GM12891 (cell line): ENCODE measurements at places on chromosomes 5 and 9.

DNA sequence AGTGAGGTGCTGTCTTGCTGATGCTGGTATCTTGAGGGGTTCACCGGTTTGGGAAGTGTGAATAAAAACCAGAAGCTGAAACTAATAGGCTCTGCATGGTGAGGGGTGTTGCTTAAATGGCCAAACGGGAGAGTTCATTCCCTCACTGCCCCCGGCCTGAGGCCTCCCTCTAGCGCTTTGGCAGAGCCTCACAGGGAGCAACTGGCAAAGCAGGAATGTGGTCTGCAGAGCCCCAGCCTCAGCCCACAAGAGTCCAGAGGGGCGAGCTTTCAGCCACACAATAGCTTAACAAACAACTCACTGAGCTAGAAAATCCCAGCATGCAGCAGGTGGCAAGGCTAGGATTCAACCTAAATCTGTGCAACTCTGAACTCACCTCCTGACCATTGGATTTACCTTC is 234.8 kb downstream of the MED10 start:
- no peak for DNase-seq

- no peak for DNase-seq
Measured at GRCh38 chr5:42599106-42599505, 157.5 kb upstream of the CCDC152 start.

DNA sequence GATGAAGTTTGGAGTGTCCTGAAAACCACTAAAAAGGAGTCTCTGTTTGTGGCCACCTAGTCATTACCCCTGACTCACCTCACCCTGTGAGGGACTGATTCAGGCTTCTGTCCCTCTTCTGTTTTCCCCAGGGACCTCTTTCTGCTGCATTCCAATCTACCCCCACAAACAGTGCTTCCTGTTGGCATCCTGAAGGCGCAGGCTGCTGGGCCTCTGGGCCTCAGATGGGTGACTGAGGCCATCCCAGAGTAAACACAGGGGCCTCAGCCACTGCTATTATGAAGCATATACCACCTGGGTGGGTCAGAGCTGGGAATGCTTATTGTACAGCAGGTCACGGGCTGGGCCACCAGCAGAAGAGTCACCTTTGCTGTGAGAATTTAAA is 20.0 kb downstream of the MORN5 start:
- DNase-seq = no peak

GRCh38 chr5:139708434-139708861 is 60.3 kb downstream of the CXXC5 start:
- no peak for DNase-seq

DNA sequence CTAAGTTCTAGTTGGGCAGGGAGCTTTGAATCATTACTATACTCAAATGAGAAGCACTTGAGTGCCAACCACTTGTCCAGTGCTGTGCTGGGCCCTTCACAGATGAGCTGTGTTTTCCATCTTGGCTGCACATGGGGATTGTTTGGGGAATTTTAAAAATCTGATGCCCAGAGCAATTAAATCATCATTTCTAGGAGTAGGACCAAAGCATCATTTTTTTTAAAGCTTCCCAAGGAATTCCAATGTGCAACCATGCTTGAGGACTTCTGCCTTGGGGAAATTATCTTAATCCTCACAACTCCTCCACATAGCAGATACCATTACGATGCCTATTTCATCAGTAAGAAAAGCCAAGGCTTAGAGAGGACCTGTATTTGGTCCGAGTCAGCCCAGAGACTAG is 131.4 kb downstream of the TMEM174 start:
- DNase-seq = no peak

DNA sequence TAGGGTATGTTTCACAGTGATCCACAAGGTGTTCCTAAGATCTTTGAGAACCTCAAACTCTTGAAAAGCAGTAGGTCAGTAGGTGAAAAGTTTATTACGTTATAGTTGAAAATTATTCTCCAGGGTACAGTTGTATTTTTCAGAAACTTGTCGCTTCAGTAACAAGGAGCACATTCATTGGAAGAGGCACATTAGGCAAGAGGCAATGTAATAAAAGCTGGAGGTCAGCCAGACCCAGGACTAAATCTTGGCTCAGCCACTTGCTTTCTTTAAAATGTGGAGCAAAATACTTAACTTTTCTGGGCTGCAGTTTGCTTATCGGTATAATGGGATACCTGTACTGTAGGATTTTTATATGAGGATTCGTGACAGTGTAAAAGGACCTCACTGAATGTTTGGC is 45.6 kb downstream of the TLE4 start:
- DNase-seq = no peak

DNA sequence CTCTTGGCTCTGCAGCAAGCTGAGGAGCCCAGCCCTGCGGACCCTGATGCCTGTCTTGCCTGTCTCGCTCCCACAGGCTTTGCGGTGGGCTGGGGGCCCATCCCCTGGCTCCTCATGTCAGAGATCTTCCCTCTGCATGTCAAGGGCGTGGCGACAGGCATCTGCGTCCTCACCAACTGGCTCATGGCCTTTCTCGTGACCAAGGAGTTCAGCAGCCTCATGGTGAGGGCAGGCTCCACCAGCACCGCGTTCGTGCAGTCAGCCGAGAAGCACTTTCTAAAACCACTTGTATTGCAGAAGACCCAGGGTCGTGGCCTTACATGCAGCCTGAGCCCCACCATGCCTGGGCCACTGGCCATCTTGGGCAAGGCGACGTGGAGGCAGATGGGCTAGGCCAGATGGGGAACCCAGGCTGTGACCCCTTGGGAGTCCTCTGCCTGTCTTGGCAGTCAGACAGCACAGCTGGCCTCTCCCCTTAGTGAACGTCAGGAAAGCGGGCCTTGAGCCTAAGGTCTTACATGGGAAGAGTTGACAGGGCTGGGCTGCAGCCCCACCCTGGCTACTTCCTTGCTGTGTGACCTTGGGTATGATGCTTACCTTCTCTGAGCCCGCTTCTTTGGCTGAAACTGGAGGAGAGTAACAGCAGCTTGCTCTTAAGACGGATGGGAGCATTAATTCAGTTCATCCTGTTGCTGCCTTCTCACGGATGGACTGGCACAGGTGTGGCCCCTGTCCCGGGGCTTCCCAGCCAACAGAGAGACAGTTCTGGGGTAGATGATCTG is 8.6 kb downstream of the SLC2A8 start:
- no peak for DNase-seq

GRCh38 chr5:161483721-161484120 is 62.8 kb downstream of the GABRB2 start:
- no peak for DNase-seq

- DNase-seq = no peak
Measured at GRCh38 chr9:85743275-85744128, 1.7 kb upstream of the AGTPBP1 start.

DNA sequence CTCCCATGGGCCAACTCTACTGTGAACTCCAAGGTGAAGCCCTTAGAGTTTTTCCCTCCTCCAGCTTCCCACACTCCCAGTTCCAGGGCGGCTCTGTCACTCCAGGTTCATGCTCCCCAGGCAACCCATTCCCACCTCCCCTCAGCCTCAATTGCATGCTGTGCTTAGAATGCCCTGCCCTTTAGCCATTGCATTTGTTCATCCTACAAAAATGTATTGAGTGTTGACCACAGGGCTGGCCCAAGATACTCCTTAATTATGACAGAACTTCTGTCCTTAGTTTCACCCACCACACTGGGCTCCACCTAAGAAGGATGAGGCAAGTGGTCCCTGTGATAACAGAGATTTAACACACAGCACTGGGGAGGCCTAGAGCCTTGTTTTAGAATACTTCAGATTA is 236.1 kb downstream of the ADAMTSL1 start:
- no peak for DNase-seq

DNA sequence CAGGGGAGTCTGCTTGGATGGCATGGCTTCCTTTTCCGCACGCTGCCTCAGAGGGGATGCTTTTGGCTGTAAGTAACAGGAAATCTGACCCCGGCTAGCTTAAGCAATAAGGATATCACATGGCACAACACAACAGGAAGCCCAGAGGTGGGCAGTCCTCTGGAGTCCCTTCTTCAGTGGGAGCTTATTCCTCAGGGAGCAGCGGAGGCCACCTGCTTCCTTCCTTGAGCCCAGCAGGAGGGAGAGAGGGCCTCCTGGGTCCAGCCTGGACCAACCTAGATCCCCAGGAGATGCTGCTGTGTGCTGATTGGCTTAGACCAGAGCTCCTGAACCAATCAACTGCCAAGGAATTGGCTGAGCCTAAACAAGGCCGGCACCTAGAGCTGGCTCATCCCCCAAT is 66.3 kb downstream of the C9orf50 start:
- no peak for DNase-seq

GRCh38 chr9:87854580-87854955 is 28.1 kb upstream of the SPATA31E1 start:
- no peak for DNase-seq

DNA sequence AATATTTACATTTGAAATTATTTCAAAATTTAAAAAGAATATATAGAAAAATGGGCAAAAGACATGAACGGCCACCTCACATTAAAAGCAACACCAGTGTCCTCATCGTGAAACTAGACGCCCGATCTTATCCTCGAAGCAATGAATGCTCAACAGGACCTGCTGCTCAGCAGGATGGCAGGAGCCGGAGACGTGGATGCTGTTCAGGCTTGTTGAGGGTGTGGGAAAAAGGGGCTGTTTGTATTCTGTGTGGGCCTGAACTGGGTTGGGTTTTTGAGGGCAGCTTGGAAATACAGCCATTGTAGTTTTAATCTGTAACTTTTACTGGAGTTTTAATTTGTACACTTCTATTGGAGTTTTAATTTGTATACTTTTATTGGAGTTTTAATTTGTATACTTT is 20.3 kb downstream of the EXOC3 start:
- no peak for DNase-seq

DNA sequence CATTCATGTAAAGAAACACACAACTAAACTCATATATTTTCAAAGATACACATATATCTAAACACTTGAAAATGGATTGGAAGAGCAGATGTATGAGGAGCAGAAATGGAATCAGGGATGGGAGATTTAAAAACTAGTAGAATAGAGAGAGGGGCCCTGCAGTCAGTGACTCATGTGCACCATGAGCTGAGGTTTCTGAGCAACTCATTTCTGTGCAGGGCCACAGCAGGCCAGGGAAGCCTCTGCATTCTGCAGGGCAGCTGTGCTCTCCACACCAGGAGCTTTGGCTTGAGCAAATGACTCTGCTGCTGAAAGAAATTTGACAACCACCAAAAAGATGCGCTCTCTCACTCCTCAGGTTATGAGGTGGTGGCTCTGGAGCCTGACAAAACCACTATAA is 27.1 kb downstream of the LHX6 start:
- no peak for DNase-seq

DNA sequence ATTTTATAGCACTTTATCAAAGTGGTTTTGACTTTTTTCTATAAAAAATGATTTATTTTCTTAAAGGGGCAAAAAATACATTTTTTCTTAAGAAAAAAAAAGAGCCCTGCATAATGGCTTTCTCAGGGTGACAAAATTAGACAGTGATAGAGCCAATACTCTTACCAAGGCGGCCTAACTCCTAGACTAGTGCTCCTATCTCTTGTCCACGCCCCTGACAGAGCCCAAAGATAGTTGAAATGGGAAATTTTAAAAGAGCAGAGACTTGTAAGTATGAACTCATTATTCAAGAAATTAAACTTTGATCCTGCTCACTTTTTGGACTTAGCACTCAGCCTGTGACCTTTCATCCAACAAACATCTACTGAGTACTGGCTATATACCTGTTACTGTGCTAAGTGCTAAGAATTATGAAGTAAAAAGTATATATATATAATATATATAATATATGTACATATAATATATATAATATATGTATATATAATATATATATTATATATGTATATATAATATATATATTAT is 1.2 kb downstream of the INVS start:
- DNase-seq = no peak

GRCh38 chr5:124935065-124935464 is 188.6 kb upstream of the ZNF608 start:
- peak; percentile 20 for DNase-seq

DNA sequence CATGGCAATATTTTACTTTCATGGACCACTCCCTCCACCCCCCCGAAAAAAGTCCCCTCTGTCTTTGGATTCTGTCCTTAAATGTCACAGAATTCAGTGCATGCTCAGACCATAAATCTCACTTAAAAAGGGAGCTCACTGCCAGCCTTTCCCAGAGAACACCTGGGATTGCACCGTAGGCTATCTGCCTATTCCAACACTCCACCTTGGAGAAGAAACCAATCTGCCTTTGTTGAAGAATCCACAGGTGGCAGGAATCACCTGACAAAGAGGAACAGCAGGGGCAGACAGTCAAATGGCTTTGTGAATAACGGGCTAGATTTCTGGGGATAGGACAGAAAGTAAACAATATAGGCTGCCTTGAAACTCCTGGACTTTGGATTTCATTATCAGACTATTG is 306.7 kb upstream of the BRINP1 start:
- DNase-seq = no peak

DNA sequence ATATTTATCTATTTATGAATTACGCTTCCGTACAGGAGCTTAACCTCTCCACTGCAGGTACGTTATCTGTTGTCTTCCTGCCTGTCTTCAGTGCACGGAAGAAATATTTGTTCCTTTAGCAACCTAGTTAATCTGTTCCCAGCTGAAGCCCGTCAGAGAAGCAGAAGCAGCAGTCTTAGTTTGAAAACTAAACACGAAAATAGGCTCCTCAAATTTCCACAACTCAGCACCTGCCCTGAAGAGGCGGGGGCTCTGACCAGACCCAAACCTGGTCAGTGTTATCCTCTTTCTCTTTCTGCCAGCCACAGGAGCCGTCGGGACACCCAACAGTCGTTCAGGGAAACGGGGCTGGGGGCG is 462 bp downstream of the NUDCD2 start:
- no peak for DNase-seq

GRCh38 chr5:172724242-172725183 is 46.5 kb downstream of the DUSP1 start:
- no peak for DNase-seq

DNA sequence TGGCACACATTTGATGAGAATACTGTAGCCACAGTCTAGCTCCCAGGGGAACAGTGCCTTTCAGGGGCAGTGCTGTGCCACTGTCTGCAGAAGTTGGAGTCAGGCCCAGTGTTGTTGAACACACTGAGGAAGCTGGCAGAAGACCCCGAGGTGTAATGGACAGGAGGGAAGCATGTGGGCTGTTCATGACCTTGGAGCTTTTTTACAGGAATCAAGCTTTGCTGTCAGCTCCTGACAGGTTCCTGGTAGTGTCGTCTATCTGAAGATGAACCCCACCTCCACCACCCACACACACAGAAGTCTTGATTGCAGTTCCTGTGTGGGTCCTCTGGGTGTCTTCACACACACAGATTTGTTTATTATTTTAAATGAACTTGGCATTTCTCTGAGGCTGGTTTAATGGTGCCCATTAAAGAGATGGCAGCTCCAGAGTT is 40.3 kb upstream of the TNFAIP8 start:
- DNase-seq = peak; percentile 25

GRCh38 chr5:157915638-157916037 is 56.7 kb upstream of the CLINT1 start:
- DNase-seq = no peak

GRCh38 chr5:143218517-143219170 is 184.8 kb downstream of the NR3C1 start:
- DNase-seq = no peak

DNA sequence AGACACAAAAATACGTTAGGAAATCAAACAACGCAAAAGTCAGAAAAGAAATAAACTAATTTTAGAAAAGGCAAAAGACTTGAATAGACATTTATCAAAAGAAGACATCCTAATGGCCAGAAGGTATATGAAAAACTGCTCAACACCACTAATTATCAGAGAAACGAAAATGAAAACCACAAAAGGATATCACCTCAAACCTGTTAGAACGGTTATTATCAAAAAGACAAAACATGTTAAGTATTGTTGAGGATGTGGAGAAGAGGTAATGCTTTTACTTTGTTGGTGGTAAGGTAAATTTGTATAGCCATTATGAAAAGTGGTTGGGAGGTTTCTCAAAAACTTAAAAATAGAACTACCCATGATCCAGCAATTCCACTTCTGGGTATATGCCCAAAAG is 230.0 kb upstream of the RGMB start:
- no peak for DNase-seq
